ENCODE measurements at places on chromosomes 6 and 20.
A peak's percentile ranks its signal among the peaks of the same experiment; 100 is the strongest.

- peak; percentile 36 for DNase-seq
Measured at GRCh38 chr20:10228330-10228729, 9.7 kb downstream of the SNAP25 start.

GRCh38 chr20:25273541-25274358 lies 25.9 kb downstream of the PYGB start:
- DNase-seq, result no peak

DNA sequence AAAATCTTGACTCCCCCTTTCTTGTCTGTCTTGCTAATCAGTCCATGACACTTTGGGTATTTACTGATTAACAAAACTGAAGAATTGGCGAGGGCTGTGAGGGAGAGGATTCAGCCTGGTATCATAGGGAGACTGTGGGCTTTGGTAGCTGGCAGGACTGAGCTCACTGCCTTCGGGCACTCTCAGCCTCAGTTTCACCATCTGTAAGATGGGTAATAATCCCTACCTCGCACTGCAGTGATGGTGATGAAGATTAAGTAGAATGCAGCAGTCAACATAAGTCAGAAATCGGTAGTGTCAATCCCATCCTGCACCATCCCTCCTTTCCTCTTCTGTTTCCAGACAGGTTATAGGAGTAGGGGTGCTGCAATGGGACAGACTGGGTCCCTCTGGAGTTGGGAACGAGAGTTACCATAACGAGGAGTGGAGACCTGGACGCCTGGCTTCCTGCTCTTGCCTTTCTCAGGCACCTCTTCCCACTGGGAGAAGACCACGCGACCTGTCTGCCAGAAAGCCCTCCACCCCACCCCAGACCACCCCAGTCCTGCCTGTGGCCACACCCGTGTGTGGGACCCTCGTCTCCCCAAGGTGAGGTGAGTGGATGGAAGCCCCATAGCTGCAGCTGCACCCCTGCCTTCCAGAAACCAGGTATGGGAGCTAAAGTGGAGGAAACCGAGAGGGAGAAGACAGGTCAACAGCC lies 99.1 kb downstream of the SNX5 start:
- no peak for DNase-seq

- DNase-seq, result no peak
Measured at GRCh38 chr6:44731485-44732095, 344.1 kb downstream of the CDC5L start.

- DNase-seq, result no peak
Measured at GRCh38 chr6:158777510-158777909, 41.7 kb downstream of the EZR start.

GRCh38 chr6:61649845-61650244 lies 636.2 kb downstream of the KHDRBS2 start:
- no peak for DNase-seq

- DNase-seq, result no peak
Measured at GRCh38 chr6:35230950-35231349, 17.2 kb downstream of the SCUBE3 start.

DNA sequence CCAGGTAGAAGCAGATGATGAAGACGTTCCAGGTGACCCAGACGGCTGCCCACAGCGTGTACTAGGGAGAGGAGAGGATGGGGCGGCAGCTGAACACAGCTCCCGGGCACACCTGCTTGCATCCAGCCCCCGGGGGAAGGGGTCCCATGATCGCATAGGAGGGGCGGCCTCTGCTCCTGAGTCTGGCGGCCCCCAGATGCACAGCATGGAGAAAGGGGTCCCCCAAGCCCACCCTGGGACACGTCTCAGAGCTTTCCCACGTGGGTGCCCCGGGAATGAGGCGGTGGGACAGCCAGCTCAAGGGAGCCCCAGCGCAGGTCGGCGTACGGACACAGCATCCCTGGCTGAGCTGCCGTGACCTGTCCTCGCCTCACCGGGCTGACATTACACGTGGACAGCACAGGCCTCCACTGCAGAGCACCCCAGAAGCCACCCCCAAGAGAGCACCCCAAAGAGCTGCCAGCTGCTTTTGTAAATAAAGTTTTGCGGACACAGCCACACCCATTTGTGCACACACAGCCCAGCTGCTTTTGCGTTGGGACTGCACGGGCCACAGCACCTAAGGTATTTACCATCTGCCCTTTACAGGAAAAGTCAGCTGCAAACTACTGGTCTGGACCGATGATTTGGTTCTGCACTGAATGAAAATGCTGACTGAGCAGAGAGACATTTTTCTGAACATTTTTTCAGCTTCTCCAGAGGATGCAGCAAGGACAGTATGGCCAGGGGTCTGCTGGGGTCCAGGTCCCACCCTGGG lies 5.2 kb downstream of the NKAIN4 start:
- no peak for DNase-seq

- peak; percentile 87 for DNase-seq
Measured at GRCh38 chr6:42140032-42140431, 2.4 kb downstream of the C6orf132 start.

GRCh38 chr6:159978291-159979135 lies 9.6 kb downstream of the IGF2R start:
- DNase-seq, result peak; percentile 13
